ENCODE measurements at places on chromosomes 2 and 18.
A peak's percentile ranks its signal among the peaks of the same experiment; 100 is the strongest.

- no peak for DNase-seq
These were observed 145.2 kb downstream of the CCBE1 start for GRCh38 chr18:59551902-59552635.

GRCh38 chr2:105771836-105772235, 27.1 kb downstream of the NCK2 start:
- DNase-seq = no peak

DNA sequence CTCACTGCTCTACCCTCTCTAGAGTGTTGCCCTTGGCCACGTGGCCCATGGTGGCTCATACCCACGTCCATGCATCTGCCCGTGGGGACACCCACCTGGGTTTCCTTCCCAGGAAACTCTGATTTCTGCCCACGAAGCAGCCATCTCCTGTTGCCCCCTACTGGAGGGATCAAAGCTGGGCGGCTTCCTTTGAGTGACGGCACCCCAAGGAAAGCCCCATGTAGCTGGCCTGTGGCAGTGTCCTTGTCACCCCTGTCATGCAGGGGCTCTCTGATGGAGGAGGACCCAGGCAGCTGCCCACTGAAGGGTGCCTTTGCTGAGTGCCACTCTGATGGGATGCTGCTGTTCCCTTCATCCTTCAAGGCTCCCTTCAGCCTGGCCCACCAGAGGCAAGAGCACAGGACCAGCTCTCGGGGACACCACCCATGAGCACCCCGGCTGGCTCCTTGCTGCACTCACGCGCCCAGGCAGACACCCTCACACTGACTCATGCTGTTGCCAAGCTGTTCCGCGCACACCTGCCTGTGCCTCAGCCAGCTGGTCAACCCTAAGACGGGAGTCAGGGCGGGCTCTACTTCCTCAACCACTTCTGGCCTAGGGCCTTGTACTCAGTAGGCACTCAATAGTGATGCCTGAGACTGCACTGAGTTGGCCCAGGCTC, 101.1 kb downstream of the CTIF start:
- DNase-seq = peak; percentile 85

- DNase-seq = no peak
These were observed 268.5 kb downstream of the ICOS start for GRCh38 chr2:204205082-204205481.

DNA sequence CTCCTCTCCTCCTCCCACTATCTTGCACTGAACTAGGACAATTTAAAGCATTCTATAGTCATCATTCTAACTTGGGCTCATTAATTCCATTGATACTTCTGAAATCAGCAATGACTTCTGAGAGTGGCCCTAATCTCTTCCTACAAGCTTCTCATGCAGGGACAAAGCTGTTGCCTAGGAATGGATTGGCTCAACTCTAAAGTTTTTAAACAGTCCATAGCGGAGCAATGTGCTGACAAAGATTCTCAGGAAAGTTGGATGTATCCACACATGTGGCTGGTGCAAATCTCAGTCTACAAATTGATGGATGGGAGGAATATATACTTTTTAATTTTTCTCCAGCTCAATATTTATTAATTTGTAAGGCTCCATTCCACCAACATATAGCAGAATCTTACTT, 388.9 kb downstream of the SETBP1 start:
- no peak for DNase-seq

GRCh38 chr2:197183355-197183754, 127.2 kb downstream of the ANKRD44 start:
- DNase-seq = no peak

GRCh38 chr2:190636361-190636760, 12.5 kb upstream of the NAB1 start:
- DNase-seq = no peak

DNA sequence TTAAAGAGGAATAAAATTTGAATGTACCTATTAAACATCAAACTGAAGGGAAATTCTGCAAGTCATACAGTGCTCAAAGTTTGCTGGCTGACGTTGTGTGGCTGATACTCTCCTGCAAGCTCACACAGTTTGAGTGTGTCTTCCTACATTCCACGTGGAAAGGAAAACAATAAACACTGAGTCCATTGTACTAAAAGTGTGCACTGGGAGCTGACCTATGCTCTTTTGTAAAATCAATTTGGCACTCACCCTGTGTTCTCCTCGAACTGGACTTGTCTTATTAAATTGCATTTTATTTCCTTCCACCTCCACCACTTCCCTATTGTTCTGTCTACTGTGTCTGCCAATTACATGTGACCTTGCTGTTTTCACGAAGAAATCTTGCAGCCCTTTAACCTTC, 458.0 kb downstream of the CPS1 start:
- no peak for DNase-seq

GRCh38 chr18:55109818-55110414, 150.7 kb upstream of the CCDC68 start:
- no peak for DNase-seq

GRCh38 chr2:194674043-194674442, 983.0 kb upstream of the SLC39A10 start:
- no peak for DNase-seq

DNA sequence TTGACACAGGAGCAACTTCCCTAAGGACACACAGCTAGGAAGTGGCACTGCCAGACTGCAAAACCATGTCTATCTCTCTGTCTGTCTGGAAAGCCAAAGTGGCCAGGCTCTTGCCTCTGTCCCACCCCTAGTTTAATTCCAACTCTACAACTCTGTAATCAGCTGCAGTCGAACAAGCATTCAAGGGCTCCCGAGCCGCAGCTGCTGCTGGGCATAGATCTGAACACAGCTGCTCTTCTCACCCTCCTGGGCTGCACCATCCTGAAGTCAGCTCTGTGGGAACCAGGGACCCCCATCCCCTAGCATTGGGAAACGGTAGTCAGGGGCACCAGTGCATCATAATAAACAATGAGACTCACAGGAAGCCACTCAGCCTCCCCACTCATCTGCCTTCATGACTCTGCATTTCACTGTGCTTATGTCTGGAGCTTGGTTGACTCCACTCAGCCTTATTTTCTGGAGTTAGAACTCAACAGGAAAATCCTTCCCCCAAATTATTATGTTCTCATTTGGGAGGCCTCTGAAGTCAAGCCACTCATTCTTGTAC, 44.4 kb upstream of the TMEM163 start:
- no peak for DNase-seq

DNA sequence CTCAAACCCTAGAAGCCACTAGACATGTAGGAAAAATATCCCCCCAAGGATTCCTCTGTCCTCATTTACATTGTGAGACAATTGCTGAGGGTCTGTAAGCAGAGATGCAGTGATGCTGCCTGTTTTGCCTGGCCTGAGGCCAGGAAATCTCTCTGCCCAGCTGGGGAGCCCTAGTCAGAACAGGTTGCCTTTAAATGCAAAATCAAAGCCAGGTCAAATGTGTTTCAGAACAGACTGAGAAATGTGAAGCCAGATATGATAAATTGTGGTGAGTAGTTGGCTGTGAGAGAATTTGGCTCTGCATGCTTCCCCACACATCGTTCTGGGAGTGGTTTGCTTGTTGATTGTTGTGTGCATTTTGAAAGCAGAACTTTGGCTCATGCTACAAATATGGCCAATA, 38.4 kb upstream of the NXPH2 start:
- no peak for DNase-seq

DNA sequence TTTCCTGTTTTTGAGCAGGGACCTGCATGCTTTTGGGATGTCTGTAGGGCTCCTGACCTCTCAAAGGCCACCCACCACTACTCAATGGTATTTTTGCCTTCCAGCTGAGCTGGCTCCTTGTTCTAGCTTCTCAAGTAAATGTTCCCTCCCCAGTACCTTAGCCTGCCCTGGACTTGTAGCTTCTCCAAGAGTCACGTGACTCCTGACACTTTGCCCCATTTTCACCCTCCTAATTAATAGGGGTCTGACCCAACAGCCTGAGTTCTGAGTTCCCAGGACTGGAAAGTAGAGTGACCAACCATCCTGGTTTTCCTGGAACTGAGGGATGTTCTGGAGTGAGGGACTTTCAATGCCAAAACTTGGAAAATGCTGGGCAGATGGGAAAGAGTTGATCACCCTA, 4.0 kb downstream of the LBX2 start:
- no peak for DNase-seq

All from mesenteric fat pad (tissue), 1 donor.